Kidney (tissue), 22 donors: ENCODE measurements at places on chromosomes 5 and 9. TPM values are rescaled to one million over a fixed set of nuclear protein-coding genes. Genes with fewer than 3 reads are reported as not detected.

LEAP2 gene
- total RNA-seq = 1.5 TPM

PITX1 gene
- not detected for total RNA-seq

CCDC171 gene
- total RNA-seq = 5.1 TPM

POU5F2 gene
- total RNA-seq = 1.8 TPM

SLC25A48 gene
- total RNA-seq = 1.7 TPM

SLC36A1 gene
- total RNA-seq = 11.0 TPM

GFI1B gene
- total RNA-seq = 0.28 TPM

TJP2 gene
- total RNA-seq = 148 TPM

PRSS3 gene
- total RNA-seq = 0.79 TPM

MYO10 gene
- 52.4 TPM for total RNA-seq

NR4A3 gene
- 9.1 TPM for total RNA-seq

MCIDAS gene
- 0.13 TPM for total RNA-seq
